Fibroblast of skin of abdomen (primary cell): ENCODE measurements at places on chromosomes 1 and 21.

DNA sequence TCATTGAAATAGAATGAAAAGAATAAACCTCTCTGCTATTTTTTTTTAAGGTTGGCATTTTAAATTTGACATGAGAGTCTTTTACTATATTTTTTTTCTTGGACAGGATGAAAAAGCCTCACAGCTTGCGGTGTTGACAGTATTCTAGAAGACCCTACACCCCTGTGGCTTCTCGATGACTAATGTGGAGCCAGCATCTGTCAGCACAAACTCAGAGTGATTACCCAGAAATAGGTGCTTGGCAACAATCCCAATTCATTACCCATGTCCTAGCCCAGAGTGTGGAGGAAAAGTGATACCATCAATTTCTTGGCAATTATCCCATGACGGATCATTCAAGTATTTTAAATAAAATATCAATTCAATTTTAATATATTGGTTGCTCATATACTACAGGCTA is 186.8 kb upstream of the MAP1LC3C start:
- DNase-seq, result peak; percentile 3

- peak; percentile 7 for DNase-seq
Observed at GRCh38 chr1:165444897-165445370, at the start of gene RXRG. Gene RXRG, minus strand, starts transcription at chr1:165445126. Its CDS starts 233 bp downstream, at chr1:165444893.

DNA sequence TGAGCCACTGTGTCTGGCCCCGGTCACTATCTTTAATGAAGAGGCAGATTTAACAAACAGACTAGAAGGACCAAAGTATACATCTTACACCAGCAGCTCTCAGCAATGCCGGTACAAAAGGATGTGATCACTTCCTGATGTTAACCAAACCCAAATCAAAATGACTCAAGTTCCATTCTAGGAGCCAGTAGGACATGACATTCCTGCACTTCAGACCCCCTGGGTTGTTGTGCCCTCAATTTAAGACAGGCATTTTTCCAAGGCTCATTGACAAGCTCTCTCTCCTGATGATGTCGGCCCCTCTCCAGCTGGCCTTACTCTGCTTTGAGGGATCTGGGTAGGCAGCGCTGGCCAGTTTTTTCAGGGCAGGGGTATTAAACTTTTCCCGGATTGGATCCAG is 35.1 kb downstream of the YARS1 start:
- DNase-seq, result peak; percentile 58

GRCh38 chr1:198880397-198880796 is 241.6 kb downstream of the PTPRC start:
- peak; percentile 58 for DNase-seq

DNA sequence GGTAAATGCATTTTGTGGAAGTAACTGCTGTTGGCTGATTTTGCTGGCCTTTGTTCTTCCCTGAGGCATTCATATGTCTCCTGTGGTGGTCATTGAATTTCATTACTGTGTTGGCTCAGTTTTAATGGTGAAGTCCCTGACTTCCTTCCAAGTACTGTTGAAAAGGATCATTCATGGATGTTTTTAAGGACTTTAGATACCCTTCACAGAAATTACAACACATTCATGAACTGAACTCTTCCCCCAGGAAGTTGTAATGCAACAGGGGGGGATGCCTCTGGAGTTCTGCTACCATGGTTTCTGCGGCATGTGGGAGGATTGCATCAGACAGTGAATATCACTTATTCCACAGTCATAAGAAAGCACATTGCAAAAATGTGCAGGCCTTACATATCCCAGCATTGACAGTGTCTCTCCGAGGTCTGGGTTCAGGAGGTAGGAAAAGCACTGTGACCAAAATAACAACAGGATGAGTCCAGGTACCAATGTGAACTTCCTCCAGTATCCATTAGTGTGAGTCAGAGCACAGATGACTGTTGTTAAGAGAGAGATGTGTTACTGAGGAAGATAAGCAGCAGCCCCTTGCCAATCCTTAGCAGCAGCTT is 2.1 kb upstream of the RAB3GAP2 start:
- peak; percentile 73 for DNase-seq

GRCh38 chr21:45533361-45533845 is 8.8 kb downstream of the SLC19A1 start:
- DNase-seq, result no peak

DNA sequence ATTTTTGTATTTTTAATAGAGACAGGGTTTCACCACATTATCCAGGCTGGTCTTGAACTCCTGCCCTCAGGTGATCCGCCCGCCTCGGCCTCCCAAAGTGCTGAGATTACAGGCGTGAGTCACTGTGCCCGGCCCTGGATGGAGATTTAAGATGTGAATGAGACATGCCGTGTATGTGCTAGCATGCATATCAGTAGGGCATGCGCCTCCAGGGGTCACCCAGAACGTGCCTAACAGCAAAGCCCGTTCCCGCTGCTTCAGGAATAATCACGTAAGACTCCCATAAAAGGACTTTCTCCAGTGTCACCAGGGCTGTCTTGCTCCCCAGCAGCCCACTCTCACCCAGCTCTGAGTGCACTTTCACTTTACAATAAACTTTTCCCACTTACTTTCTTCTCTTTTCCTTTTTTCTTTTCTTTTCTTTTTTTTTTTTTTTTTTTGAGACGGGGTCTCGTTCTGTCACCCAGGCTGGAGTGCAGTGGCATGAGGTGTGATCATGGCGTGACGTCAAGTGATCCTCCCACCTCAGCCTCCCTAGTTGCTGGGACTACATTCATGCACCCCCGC is 46.9 kb upstream of the DISP3 start:
- no peak for DNase-seq

DNA sequence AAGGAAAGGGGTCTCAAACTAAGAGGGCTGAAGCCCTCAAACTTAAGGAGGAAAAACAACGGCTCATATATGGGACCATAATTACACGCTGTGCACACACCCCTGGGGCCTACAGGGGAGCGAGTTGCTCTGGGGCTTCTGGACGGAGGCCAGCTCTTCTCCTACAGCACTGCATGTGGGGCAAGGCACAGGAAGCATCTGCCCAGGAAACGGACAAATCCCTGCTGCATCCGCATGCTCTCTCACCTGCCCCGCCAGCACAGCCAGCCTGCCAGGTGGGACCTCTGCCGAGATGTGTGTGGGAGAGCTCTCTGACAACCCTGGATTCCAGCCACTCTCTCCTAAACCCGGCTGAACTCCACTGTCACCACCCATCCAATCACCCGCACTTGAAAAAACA is 54.1 kb downstream of the MRPL37 start:
- DNase-seq, result peak; percentile 77

GRCh38 chr1:242187816-242188215 is 188.9 kb upstream of the MAP1LC3C start:
- no peak for DNase-seq

DNA sequence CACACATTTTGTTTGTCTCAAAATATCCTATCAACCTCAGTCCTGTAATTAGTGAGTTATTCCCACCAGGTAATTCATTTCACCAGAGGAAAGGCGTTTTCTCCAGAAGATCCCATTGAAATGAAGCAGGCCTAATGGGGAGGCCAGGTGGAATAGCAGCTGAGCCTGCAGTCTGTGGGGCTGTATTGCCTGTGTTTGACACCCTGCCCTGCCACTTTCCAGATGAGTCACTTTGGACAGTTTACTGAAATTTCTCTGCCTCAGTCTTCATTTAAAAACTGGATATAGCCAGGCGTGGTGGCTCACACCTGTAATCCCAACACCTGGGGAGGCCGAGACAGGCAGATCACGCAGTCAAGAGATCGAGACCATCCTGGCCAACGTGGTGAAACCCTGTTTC is 78.1 kb upstream of the PPP2R5A start:
- no peak for DNase-seq

DNA sequence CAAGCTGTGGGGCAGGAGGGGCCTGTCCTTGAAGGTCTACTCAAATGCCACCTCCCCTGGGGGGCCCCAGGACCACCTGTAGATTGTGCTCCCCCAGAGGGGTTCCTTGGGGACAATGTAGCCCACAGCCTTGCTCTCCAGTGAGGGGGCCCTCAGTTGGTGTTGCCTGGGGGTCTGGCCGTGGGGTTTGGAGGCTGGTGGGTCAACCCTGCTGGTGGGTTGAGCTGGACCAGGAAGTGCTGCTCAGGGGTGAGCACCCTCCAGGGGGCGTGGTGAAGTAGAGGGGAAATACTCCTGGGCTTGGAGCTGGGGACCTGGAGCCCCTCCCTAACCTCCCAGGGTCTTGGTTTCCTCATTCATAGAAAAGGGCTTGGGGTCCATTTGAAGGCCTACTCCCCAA is 143.6 kb upstream of the WNT4 start:
- no peak for DNase-seq

DNA sequence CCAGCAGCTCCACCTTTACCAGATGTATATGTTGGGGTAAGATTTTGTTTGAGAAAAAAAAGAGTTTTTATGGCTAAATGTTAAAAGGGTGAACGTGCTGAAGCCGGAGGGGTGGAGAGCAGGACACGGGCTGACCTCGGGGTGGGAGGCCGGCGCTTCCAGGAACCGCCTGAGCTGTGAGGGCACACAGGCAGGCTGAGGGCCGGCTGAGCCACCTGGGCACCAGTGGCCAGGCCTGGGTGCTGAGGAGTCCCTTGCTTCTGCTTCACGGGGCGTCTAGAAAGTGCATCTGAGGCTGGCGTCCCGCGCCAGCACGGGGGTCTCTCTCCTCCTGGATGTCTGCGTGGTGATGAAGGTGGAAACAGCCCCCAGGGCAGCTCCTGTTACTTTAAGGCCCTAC is 33.6 kb upstream of the ADARB1 start:
- no peak for DNase-seq

DNA sequence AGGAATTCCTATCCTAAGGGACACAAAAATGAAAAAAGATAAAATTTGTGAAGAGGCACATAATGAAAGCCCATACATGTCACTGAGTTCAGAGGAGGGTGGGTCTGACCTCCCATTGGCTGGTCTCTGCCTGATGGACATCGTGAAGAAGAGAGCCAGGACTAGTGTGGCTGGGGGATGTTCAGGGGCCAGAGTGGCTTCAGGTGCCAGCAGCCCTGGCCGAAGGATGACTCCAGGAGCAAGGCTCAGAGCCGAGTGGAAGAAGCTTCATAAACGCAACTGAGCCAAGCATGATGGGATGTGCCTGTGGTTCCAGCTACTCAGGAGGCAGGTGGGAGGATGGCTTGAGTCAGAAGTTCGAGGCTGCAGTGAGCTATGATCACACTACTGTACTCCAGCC is 56.9 kb upstream of the ATP5PO start:
- no peak for DNase-seq

- peak; percentile 38 for DNase-seq
Observed at GRCh38 chr1:235391874-235392273, 24.6 kb downstream of the TBCE start.

DNA sequence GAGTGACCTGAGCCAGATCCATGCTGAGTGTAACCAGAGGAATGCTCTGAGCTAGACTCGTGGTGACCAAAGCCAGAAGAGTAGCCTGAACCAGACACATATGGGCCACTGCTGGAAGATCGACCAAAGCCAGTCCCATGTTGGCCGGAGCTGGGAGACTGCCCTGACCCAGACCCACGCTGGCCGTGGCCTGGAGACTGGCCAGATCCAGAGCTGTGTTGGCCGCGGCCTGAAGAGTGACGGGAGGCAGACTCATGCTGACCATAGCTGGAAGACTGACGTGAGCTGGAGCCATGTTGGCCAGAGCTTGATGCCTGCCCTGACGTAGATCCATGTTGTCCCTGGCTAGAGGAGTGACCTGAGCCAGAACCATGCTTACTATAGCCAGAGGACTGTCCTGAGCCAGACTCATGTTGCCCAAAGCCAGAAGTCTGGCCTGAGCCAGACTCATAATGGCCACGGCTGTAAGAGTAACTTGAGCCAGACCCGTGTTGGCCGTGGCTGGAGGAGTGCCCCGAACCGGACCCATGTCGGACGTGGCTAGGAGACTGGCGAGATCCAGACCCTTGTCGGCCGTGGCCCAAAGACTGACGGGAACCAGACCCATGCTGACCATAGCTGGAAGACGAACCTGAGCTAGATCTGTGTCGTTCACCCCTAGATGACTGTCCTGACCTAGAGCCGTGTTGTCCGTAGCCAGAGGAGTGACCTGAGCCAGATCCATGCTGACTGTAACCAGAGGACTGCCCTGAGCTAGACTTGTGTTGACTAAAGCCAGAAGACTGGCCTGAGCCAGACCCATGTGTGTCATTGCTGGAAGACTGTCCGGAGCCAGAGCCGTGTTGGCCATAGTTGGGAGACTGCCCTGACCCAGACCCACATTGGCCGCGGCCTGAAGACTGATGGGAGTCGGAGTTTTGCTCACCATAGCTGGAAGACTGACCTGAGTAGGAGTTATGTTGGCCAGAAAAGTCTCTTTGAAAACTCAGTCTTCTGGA is 3.5 kb downstream of the HRNR start:
- DNase-seq, result no peak

DNA sequence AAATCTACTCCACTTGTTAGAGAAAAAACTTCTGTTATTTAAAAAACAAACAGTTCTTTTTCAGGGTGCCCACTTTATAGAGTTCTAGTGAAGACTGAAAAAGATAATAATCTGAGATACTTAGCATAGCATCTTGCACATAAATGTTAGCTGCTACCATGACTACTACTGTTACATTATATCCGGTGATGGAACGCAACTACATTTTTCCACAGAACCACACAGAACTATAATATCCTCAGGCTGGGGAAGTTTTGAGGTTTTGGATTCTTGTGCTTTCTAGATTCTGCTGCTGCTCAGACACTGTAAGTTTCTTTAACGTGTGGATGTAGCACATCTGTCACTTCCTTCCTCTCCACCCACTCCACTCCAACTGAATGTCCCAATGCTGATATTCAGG is 110.3 kb downstream of the PTPN14 start:
- DNase-seq, result peak; percentile 86

- peak; percentile 56 for DNase-seq
Observed at GRCh38 chr1:97668945-97669344, 251.9 kb downstream of the DPYD start.

GRCh38 chr1:225561675-225562074 is 91.2 kb downstream of the ENAH start:
- no peak for DNase-seq

DNA sequence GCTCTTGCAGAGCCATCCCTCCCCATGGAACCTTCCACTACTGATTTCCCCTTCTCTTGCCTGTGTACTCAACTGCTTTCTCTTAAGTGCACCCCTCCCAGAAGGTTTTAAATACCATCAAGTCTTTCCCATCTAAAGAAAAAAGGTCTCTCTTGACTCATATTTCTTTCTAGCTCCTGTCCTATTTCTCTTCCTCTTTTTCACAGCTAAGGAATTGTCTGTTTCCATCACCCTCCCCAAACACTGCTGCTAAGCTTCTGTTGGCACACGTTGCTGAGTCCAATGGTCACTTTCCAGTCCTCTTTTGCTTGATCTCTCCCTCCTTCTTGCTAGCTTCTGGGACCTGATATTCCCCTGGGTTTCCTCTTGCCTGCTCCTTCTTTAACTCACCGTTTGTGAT is 13.3 kb upstream of the GNL2 start:
- DNase-seq, result no peak
